ENCODE measurements at places on chromosomes 12 and 14.

- no peak for DNase-seq
Measured at GRCh38 chr14:105745433-105746123, 219.2 kb downstream of the TMEM121 start.

DNA sequence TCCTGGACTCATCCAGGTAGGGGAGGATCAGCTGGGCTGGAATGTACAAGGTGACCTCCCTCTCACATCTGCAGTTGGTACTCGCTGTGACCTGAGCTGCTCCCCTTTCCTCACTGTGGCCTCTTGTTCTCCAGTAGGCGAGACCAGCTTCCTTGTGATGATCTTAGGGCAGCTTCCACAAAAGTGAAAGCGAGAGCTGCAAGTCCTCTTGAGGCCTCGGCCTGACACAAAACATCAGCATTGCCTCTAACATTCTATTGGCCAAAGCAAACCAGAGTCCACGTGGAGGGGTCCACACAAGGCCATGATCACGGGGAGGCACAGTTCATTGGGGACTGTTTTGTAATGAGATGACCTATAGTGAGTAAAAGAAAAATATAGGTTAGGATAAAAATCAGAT is 127.5 kb downstream of the SMOC1 start:
- no peak for DNase-seq

GRCh38 chr12:42958291-42958674 is 368.7 kb upstream of the PRICKLE1 start:
- DNase-seq: no peak

GRCh38 chr14:105917933-105918436 is 391.6 kb downstream of the TMEM121 start:
- no peak for DNase-seq

GRCh38 chr12:93922583-93923006 is 225.8 kb upstream of the PLXNC1 start:
- DNase-seq: no peak

- DNase-seq: no peak
Measured at GRCh38 chr12:75947156-75947723, 84.3 kb downstream of the PHLDA1 start.

GRCh38 chr12:30286345-30286926 is 409.2 kb downstream of the IPO8 start:
- DNase-seq: no peak

DNA sequence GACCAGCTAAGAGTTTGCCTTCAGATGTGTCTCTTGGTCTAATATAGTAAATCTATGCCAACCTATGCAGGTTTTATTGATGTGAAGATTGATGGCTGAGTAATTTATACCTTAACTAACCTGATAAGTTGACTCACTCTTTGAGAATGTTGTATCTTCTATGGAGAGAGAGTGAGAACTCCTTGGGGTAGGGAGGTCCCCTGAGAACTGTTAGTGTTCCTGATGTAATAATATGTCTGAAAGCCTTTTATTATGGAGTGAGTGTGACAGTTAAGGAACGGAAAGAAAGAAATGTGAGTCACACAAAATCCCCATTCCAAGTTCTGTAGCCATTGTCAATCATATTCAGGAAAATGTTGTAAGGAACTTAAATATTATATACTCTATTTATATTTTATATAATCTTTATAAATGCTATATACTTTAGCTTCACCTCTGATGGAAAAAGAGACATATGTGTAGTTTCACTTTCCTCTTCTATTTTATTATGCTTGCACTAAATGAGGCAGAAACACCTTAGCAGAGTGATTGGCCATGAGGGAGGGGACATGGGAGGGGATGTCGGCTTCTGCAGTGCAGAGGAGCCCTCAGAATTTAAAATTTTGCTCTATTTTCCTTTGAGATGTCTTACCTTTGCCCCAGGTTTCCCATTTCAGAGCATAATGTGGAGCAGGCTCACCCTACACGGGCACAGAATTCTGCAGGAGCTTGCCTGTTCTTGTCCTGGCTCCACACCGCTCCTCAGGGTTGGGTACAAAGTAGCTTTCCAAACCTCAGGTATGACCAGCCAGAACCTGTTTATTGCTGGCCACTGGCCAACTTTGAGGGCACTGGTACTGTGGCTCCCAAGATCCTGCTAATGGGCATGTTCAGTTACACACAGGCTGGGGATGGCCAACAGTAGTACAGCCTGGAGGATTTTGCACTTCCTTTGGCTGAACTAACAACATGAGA is 57.7 kb downstream of the ARF6 start:
- no peak for DNase-seq

GRCh38 chr12:53267999-53268629 is at the start of gene ESPL1:
Gene ESPL1, plus strand, starts transcription at chr12:53268299. Its CDS starts 468 bp downstream, at chr12:53268767.
- no peak for DNase-seq

DNA sequence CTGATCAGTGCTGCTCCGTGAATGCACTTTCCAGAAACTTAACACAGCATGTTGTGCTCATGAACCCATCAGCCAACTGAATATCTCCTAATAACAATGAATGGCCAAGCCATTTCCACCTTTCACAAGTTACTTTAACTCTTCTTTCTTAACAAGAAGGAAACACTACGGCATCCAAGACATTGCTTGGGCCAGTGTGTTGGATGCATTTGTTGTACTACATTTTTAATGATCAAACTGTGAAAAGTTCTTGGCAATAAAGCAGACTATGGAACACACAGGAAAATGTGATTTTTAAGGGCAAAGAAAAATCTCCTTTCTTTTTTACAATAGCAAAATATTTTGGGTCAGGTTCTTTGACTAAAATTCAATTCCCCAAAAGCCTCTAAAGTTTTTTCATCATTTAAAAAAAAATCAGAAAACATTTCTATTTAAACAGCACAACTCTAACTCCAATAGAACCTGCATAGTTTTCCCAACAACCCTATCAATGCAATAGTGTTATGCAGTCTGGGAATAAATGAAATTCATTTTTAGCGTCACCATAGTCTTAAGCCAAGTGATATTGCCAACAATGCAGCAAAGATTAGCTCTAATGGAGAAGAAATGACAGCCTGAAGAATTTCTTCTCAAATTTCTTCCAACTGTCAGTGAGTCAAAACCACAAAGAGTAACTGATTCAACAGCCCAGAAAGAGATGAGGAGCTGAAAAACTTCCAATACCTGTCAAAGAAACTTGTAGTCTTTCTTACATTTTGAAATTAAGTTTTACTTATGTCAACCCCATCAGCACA is 50.7 kb upstream of the PTPRR start:
- DNase-seq: no peak

- DNase-seq: no peak
Measured at GRCh38 chr14:59278111-59278510, 89.6 kb downstream of the DAAM1 start.

DNA sequence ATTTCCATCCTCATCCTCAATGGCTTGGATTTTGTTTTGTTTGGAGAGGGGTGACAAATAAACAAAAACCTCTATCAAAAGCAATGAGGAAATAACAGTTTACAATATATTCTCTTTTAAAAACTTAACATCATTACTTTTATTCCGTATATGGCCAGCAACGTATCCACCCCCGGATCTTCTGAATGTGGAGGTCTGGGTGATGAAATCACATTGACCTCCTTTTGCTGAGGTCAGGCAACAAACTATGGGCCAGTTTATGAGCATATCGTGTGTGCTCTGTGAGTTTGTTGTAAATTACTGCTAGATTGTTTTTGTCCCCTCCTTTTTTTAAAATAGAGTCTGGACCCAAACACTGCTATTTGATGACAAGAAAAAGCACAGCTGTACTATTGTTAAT is 178.1 kb downstream of the BCAT1 start:
- DNase-seq: no peak

DNA sequence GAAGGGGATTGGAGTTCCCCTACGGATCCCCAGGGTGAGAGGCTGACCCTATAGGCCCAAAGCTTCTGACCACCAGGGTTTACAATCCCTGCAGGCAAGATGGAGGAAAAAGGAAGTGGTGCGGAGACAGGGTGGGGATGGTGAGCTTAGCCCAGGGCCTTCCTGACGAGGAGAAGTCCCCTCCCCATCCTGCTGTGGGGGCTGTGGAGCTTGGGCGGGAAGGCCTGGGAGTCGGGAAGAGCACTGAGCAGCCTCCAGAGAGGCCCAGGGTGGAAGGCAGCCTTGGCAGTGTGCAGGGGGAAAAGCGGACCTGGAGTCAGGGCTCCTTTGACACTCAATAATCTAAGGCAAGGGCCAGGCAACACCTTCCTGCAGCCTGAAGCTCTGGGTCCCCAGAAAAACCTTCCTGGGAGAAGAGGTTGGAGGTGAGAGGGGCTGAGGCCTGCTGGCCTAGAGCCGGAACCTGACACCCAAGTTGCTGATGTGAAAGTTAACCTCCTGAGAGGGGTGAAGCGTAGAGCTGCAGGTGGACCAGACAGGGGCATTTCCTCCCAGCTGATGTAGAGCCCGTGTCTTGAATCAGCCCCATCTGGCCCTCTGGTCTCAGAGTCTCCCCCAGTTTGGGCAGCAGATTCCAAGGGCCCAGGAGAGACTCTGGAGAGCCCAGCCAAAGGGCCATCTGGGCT is 6.0 kb downstream of the HDAC7 start:
- DNase-seq: no peak

DNA sequence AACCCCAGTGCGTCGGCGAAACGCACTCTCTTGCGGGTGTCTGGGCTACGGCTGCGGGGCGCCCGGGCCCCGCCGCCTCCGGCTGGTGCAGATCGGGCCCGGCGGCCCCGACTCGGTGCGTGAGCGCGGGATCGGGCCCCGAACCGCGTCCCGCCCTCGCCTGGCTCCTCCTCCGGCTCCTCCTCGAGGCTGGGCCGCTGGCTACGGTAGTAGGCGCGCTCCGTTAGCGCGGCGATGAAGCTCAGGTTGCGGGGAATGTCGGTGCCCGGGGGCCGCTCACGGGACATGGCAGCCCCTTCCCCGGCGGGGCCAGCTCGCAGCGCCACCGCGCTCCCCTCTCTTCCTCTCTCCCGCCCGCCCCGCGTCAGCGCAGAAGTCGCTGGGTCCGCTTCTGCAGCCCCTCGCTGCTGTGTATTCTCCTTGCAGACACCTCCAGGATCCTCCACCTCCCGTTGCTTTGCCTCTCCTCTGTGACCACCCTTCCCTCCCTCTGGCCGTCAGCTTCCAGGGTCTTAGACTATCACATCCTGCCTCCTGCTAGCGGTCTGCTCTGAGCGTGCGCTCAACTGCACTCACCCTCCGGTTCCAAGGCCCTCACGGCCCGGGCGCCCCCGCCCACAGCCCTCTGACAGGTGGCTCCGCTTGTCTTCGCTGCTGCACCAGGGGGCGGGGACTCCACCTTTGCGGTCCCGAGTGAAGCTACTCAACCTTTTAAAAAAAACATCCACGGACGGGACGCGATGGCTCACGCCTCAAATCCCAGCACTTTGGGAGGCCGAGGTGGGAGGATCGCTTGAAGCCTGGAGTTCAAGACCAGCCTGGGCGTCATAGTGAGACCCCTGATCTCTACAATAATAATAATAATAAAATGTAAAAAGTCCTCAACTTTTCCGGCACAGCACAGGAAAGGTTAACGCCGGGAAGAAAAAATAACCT is at the start of gene PPP1R3E:
Gene PPP1R3E, minus strand, starts transcription at position 570 of the 936 bp plus-strand sequence. Its CDS starts 283 bp downstream, at position 287.
- no peak for DNase-seq

GRCh38 chr14:55976655-55977054 is 141.6 kb upstream of the PELI2 start:
- no peak for DNase-seq

GRCh38 chr14:33175951-33176350 is 237.3 kb downstream of the NPAS3 start:
- no peak for DNase-seq

DNA sequence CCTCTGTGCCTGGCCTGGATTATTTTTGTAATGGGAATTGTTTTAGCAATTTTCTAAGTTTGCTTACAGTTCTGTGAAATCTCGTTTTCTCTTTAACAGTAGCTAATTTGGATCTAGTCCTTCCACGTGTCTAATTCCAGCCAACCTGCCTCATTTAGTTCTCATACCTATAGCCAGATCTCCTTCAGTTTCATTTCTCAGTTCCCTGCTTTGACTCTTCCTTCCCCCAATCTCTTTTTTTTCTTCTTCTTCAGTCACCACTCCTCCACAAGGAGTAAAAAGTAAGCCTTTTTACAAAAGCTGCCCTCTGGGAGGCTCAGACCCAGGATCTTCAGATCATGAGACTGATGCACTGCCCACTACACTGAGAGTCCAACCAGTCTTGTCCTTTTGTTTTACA is 1.4 kb downstream of the THTPA start:
- no peak for DNase-seq

DNA sequence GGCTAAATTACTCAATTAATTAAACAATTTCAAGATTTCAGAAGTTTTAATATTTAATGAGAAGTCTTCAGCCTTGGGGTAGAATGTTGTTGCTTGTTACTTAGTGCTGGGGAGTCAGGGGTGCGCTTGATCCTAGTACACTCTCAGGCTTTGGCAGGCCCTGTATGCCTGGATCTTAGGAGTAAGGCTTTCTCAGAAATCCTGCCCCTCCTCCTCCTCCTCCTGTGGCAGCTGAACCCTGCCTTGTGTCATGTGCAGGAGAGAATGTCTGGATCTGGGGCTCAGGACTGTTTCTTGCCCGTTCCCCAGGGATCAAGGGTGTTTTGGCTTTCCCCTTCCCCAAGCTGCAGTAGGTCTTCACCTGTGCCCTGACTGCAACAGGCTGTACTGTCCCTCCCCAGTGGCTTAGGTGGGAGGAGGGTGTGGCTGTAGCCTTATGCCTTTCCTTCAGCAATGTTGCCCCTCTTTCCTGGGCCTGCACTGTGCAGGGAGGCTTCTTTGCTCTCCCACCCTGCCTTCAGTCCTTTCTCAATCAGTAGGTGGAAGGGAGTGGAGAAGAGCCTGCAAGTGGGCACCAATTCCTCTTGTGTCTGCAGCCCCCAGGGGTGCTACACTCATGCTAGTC is 108.2 kb downstream of the SLC38A6 start:
- DNase-seq: no peak

DNA sequence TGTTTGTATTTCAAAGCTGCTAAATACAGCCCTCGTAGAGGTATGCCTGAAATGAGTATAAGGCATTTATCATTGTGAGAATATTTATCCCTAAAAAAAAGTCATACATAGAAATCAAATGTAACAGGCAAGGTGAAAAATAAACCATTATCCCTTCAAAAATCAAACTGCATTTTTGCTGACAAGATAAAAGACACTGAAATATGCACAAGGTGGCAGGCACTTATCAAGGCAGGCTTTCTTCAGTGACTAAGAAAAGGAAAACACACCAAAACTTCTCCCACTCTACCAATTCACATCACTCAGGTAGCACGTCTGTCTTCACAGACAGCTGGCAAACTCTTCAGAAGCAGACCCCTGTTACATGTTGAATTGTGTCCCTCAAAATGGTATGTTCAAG is 23.6 kb downstream of the ARMH4 start:
- no peak for DNase-seq

GRCh38 chr14:36879558-36879957 is 217.9 kb downstream of the PAX9 start:
- DNase-seq: no peak
